ENCODE measurements at places on chromosomes 13 and 19.
A peak's percentile ranks its signal among the peaks of the same experiment; 100 is the strongest.

- peak; percentile 82 for DNase-seq
Measured at GRCh38 chr19:14563989-14564651, 7.7 kb downstream of the NDUFB7 start.

GRCh38 chr13:99053636-99054233, 75.9 kb upstream of the DOCK9 start:
- DNase-seq: no peak

DNA sequence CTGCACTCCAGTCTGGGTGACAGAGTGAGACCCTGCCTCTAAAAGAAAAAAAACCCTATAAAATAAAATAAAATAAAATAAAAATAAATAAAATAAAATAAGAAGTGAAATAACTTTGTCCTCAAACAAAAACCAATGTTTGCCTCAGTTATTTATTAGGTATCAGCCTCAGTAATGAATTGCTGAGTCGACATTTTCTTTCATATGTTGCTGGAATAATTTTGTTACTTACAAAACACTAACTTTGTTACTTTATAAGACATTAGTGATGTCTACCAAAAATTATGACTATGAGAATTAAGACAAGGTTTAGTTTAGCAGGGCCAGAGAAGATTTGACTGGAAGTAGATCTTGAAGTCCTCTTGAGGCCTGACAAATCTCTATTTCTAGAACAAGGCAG, 2074.5 kb upstream of the PCDH20 start:
- no peak for DNase-seq

DNA sequence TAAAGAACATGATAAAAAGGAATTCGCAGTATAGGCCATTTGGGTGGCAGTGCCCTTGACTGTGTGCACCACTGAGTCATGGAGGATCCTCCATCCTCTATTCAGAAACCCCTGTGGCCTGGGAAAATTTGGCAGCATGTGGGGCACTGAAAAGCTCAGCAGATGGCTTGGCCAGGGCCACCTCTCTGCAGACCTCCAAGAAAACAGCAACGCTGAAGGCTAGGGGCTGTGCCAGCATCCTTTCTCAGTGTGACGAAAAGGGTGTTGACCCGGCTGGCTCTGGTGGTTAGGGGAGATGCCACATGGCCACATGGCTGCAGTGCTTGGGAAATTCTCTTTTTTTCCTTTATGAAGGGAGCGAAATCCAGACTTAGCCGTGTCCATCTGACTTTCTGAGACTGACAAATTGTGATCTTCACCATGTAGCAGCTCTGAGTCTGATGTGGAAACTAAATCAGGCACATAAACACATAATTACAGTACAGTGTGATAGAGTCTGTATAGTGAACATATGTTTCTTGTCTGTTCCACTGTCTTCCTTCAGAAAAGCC, 178.0 kb downstream of the KCTD12 start:
- DNase-seq: no peak

DNA sequence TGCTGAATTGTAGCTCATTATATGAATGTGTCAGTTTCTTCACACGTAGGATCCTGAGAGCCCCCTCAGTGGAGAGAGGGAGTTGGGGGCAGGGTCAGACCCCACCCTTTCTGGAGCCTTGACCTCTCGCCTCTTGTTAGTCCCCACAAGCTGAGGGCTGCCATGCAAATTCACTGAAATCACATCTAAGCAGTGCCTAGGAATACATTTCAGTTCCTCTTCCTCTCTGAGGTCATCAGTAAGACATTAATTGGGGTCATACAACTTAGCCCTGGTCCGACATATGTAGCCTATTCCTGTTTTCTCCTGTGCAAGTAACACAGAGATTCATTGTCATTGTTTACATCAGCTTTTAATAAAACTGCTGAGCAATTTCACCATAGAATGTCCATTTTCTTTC, 30.0 kb downstream of the MYO9B start:
- DNase-seq: no peak

GRCh38 chr19:1281569-1282287, 3.9 kb upstream of the EFNA2 start:
- no peak for DNase-seq

DNA sequence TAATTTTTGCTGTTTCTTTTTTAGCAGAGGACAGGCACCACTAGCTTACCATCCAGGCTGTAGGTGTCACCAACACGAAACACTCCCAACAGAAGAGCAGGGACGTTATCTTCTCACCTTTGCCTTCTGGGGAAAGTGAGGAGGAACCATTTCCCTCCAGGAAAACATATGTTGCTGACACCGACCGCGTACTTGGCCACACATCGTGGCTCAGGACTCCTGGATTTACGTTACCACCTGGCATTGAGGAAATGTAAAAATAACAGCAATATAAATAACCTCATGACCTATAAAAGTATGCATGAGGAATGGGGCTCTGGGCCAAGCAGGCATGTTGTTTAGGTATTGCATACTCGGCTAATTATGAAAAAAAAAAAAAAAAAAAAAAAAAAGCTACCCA, 525.1 kb downstream of the MYO16 start:
- no peak for DNase-seq

- no peak for DNase-seq
Measured at GRCh38 chr13:30868799-30869470, 37.1 kb upstream of the MEDAG start.

DNA sequence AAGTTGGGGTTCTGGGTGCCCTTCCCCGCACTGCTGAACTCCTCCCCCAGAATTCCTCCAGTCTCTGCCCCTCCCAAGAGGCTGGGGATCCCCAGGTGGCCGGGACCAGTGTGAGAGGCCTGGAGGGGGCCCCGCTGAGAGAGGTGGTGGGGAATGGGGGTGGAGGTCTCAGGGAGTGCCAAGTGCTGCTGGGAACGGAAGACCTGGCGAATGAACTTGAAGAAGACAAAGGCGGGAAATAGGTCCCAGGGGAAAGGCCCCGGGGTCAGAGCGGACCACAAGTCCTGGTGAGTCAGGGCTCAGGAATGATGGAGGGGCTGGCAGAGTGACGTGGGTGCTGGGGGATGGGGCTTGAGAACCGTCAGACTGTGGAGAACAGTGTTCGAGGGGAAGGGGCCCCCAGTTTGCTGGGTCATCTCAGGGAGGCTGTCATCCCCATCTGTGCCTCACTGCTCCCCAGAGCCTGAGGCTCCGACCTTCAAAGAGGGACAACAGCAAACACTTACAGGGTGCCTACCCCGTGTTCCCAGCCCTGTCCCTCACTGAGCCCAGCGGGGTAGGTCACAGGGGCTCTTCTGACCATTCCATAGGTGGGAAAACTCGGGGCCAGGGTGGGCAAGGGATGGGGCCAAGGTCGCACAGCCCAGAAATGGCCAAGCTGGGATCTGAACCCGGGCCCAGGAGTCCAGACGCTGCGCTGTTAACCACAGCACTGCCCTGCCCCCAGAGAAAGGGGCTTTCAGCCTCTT, 16.0 kb upstream of the SEMA6B start:
- DNase-seq: no peak

DNA sequence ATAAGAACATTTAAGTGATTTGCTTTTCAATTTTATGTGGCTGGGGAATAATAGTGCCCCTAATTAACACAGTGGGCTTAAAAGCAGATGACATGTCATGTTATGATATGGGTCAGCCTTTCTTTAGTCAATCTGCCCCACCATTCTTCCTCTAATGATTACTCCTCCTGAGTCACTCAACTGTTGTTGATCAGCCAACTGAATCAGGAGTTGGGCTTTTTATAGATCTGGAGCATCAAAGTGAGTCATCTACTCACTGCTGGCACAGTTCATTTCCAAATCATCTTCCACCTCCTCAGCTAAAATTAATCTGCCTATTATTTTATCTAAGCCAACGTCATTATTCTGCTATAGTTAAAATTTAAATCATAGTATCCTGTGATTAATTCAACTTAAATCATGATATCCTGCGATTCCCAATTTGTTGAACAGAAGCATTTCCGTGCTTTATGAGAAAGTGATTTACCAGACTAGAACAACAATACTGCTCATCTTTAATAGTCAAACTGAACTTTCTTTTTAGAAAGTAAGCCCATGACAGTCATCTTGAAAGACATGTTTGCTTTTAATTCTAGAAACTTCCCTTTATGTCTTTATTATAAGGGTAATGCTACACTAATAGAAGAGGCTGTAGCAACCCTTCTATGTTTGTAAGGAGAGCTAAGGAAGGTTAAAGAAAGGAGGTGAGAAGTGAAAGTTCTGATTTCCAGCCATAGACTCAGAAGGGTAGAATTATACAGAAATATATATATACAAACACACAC, 551.4 kb downstream of the TBC1D4 start:
- no peak for DNase-seq

DNA sequence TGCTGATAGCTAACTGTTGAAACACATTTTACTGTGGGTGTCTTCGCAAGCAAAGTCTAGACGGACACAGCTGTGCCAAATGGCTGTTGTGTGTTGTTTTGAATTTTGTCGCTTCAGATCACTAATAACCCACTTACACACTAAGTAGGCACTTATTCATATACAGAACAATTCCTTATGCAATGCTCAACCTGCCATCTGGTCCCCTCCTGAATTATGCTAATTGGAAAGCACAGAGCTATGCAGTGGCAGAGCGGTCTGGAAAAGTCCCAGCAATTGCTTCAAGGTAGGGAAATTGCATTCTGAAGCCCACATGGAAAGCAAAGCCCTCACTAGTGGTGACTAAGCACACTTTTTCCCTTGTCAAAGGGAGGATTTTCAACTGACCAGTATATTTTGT, 69.9 kb downstream of the C13orf42 start:
- DNase-seq: no peak

DNA sequence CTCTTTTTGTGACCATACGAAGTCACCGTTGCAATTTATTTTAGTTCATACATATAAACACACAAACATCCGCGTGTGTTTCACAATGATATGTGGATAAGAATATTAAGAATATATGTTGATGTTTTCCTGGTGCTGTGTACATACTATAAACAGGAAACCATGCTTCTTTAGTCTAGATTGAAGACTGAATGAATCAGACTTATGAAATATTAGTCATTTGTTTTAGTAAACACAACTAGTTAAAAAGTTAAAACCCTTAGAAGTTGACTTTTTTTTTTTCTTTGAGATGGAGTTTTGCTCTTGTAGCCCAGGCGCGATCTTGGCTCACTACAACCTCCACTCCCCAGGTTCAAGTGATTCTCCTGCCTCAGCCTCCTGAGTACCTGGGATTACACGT, 257.7 kb downstream of the DACH1 start:
- no peak for DNase-seq

DNA sequence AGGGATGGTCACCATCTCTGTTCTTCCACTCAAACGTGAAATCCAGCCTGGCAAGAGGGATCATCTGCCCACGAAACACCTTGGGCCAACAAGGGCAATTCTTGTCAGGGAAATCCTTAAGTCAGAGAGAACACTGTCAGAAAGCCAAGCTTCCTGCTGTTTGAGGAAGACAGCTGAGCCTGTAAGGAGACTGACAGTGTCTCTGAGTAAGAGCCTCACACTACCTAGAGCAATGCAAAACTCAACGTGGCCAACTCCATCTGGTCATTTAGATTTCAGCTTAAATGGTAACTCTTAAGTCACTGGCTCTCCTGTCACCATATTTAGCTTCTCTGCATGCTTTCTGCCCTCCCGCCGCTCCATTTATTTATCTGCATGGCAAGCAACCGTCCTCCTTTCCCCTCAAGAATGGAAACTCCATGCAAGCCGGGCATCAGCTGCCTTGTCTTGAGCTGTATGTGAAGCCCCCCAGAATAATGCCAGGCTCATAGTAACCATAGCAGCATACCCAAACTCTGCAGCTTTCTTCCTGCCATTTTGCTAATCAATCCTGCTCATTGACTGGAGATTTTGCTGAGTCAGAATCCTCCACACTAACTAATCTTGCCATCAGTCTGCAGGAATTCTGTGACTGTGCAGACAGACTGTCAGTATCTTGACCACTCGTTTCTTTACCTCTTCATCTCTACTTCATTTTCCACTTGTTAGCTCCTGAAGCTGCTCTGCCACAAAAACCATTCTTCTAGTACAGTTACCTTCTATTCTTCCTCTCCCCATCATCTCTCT, 159.8 kb downstream of the IRS2 start:
- no peak for DNase-seq

DNA sequence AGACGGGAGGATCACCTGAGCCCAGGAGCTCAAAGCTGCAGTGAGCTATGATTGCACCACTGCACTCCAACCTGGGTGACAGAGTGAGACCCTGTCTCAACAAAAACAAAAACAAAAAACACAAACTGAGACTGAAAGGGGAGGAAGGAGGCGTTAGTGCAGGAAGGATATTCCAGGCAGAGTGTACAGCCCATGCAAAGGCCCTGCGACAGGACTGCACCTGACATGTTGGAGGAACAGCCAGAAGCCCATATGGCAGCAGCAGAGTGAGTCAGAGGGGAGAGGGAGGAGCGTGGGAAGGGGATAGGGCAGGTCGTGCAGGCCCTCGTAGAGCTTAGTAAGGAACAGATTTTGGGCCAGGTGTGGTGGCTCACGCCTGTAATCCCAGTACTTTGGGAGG, 3.2 kb downstream of the ZNRF4 start:
- DNase-seq: no peak

DNA sequence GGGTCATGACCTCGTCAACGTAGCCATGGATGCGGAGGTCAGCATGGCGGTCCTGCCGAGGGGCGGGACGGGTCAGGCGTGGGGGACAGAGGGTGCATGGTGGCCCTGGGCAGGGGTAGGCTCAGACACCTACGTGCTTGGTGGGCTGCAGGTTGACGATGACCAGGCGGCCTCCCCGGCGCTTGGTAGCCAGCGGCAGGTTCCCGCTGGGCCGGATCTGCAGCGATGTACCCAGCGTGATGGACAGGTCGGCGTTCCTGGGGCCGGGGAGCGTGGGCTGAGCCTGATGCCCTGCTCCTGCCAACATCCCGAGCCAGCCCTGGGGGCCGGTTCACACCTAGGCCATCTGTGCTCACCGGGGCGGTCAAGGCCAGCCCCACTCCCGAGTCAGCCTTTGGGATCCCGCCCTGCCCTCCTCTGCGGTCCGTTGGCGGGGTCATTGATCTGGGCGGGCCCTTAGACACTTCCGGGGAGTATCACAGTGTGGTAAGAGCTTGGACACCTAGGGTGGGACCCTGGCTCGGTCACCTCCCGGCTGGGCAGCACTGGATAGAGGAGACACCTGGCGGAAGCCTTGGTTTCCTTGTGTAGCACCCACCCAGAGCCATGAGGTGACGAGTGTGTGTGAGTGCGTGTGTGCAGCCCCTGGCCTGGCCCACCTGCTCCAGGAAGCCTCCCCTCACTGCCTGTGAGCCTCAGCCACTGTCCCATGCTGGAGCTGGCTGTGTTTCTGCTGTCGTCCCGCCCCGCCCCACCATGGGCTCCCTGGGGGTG, 7.3 kb downstream of the SIRT6 start:
- DNase-seq: no peak

GRCh38 chr13:27347211-27347772, 76.7 kb downstream of the RASL11A start:
- DNase-seq: no peak

- no peak for DNase-seq
Measured at GRCh38 chr13:64529874-64530485, 2700.2 kb downstream of the PCDH9 start.

DNA sequence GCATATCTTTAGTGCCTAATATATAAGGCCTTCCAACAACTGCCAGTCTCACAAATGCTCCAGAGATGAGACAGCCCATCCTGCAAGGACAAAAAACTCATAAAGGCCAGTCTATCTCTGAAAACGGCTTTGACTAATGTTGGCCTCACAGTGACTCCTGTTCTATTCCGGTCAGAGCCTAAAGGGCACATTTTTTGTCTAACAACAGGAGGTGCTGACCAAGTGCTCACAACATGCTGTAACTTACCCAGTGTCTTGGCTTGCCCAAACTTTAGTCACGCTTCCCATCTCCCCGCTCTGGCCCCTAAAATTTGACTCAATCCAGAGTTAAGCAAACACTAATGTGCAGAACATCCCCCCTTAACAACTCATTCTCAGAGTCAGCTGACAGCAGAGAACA, 1411.2 kb upstream of the MIR17HG start:
- no peak for DNase-seq

All from stimulated activated CD4-positive, alpha-beta T cell treated with anti-CD3 and anti-CD28 coated beads, Interleukin-4, amount 100 ng/mL, for 48 hours (primary cell).